ENCODE measurements at places on chromosomes 5 and 9.

- no peak for DNase-seq
Observed at GRCh38 chr9:81782313-81782995, 93.1 kb upstream of the TLE1 start.

GRCh38 chr5:74103131-74104023, 477.4 kb downstream of the ARHGEF28 start:
- DNase-seq = no peak

DNA sequence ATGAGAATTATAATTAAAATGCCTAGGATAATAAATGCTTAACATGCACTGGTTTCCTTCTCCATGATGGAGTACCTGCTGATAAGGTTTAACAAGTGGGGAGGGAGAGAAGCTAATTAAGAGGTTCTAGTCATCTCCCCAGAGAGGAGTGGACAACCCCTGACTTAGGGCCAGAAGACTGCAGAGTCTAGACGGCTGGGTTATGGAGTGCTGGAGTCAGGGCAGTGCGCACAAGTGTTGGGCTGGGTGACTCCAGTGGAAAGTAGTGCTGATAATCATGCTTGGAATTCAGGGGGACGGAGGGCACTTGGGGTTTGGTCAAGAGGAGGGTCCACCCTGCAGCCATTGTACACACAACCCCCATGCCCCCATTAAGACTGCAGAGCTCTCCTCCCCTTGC, 32.8 kb upstream of the TGFBI start:
- no peak for DNase-seq

DNA sequence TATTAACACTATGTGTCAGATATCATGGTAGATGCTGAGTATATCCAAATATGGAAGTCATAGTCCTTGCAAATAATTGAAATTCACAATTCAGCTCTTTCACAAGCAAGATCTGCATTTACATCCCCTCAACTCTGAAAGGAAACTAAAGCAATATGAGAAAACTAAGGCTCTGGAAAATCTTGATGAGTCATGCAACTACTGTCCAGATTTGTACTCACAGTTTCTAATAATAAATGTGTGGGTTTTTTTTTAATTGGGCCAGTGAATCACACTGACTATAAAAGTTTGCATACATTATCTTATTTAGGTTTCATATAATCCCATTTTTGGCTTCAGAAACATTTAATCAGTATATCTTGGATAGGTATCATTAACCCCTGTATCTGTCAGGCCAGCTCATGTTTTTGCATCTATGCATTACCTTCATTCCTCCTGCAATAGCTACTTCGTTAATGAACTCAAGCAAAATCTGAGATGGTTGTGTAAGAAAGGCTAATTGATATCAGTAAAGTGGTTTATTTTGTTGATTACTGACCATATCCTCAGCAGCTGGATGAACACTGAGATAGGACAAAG, 58.7 kb upstream of the PRR16 start:
- DNase-seq = no peak

DNA sequence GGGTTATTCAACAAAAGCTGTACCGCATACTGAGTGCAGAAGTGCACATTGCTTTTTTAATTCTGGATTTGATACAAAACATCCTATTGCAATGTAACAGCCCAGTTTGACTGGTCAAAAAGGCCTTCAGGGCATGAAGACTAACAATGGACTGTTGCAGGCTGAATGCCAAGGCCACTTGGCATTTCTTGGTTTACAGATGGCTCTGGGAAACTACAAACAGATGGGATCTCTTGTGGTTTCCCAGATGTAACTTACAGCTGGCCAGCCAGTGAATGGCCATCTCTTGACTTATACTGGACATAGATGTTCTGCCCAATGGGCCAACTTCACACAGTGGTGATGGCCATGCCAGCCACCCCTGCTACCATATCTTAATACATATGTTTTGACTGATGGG, 36.8 kb downstream of the UGT3A2 start:
- DNase-seq = no peak

- no peak for DNase-seq
Observed at GRCh38 chr5:157232706-157233105, 33.2 kb upstream of the CYFIP2 start.

Measured in SK-N-MC (cell line).